SW 1271 (cell line): ENCODE measurements at places on chromosomes 7 and 10.

GRCh38 chr10:77625379-77625778 lies 12.2 kb downstream of the KCNMA1 start:
- no peak for DNase-seq

- no peak for DNase-seq
Measured at GRCh38 chr7:100965723-100966541, 3.4 kb upstream of the MUC12 start.

DNA sequence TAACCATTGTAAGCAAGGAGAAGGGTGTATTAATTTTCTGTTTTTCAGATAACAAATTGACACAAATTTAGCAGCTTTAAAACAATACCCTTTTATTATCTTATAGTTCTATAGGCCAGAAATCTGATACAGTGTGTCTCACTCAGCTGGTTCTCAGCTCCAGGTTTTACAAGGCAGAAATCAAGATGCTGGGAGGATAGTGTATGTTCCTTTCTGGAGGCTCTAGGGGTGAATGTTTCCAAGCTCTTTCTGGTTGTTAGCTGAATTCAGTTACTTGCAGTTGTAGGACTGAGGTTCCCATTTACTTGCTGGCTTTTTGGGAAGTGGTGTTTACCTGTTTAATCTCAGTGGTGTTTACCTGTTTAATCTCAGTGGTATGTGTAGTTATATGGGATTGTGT lies 125.4 kb downstream of the ADK start:
- DNase-seq: no peak

DNA sequence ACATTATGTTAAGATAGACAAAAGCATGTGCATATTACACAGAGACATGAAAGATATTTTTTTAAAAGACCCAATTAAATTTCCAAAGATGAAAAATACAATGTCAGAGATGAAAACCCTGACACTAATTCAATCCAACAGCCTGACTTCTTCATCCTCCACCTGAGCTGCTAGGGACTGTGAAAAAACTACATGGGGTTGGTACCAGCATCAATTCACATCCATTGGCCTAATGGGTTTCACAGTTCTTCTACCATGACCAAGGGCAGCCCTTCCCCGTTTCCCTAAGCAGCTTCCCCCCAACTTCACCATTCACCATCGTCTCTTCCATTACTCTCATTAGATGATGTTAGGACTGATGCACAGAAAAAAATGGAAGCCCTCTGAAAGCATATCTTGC lies 37.4 kb upstream of the CDCA7L start:
- DNase-seq: no peak

- no peak for DNase-seq
Measured at GRCh38 chr7:32896564-32897347, 5.2 kb upstream of the KBTBD2 start.

DNA sequence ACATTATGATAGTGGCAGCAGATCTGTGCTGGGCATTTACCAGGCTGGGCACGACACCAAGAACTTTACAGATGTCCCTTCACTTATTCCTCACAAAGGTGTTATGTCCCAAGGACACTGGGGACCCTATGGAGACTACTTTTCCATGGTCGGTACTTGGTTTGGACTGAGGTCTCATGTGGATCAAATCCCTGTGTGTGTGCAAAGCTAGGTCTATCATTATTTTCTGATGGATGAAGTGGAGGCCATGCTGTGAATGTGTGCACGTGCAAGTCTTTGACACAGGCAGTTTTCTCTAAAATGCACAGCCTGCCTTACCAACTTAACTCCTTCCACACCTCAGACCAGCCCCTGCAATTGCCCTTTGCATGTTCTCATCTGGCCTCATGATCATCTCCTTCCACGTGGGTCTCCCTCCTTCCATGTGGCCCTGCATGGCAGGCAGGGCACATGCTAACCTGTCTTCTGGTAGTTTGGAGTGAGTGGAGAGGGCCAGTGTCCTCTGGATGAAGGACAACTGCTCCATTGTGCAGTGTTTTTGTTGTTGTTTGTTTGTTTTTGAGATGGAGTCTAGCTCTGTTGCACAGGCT lies 16.0 kb upstream of the ZNF273 start:
- DNase-seq: no peak

DNA sequence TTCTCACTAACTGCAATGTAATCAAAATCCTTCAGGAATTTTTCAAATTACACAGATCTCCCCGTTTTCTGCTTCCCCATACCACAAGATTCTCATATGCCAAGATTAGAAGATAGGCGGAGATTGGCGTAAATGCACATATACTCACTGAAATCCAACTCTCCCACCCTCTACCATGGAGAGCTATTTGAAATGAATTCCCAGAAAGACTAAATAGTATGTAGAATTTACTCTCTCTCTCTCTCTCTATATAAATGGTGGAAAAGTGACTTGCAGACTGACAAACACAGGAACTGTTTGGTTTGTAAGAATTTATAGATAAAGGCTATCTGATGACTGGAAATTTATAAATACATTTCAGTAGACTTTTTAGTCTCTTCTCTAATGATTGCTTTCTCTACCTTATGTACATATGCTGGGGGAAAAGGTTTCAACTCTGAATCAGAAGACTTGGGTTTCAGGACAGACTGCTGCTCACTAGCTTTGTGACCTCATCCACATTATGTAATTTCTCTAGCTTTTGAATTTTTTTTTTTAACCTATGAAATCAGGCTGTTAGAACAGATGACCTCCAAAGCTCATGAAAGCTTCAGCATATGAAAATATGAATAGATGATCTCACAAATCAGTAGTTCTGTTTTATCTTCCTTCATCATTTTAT lies 67.8 kb upstream of the CSTF2T start:
- no peak for DNase-seq

- DNase-seq: no peak
Measured at GRCh38 chr7:46229409-46229808, 308.3 kb upstream of the IGFBP3 start.

- no peak for DNase-seq
Measured at GRCh38 chr7:69564454-69565417, 33.5 kb upstream of the AUTS2 start.

GRCh38 chr7:44748948-44749731 lies 493 bp downstream of the ZMIZ2 start:
- DNase-seq: no peak
